ENCODE measurements at places on chromosomes 1 and 21.
A peak's percentile ranks its signal among the peaks of the same experiment; 100 is the strongest.

- DNase-seq: no peak
Measured at GRCh38 chr1:87426463-87427249, 98.0 kb downstream of the LMO4 start.

DNA sequence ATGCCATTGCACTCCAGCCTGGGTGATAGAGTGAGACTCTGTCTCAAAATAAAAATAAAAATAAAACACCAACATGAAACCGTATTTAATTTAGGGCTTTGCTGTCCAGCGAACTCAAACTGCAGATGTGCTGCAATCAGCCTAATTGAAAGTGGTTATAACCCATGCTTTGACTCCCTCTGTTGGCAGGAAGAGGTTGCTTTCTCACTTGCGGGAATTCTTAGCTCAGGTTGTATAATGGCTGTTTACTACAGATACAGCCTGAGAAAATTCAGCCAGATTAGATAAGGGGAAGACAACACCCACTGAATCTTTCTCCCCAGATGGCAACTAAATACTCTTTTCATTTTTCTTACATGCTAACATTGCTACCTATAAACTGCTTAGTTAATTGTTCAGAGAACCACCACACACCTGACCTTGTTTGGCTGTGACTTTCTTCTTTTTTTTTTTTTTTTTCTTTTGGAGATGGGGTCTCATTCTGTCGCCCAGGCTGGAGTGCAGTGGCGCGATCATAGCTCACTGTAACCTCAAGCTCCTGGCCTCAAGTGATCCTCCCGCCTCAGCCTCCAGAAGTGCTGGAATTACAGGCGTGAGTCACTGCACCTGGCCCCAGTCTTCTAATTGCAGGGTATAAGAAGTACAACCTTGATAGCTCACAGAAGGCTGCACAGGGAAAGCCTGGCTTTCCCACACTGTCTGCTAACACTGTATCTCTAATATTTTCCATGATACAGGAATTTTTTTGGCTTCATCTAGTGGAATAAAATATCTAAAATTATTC, 34.6 kb downstream of the DNTTIP2 start:
- peak; percentile 54 for DNase-seq

- DNase-seq: no peak
Measured at GRCh38 chr1:217029281-217030157, 306.3 kb upstream of the ESRRG start.

GRCh38 chr1:10671090-10671489, 125.4 kb downstream of the CASZ1 start:
- no peak for DNase-seq

DNA sequence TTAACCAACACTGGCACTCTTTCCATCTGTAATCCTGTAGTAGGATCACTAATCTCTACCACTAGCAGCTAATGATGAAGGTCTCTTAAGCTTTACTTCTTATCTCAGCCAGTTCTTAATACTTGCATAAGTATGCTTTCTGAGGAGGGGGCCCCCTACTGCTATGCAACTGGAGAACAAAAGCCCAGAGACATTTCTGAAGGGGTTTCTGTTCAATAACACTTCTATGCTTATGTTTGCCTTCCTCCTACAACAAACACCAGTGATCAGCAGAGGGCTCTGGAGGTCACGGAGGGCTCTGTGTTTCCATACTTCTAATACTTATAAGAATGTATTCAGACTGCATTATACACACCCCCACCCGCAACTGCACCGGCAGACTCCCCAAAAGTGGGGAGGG, 215.8 kb downstream of the BARHL2 start:
- no peak for DNase-seq

DNA sequence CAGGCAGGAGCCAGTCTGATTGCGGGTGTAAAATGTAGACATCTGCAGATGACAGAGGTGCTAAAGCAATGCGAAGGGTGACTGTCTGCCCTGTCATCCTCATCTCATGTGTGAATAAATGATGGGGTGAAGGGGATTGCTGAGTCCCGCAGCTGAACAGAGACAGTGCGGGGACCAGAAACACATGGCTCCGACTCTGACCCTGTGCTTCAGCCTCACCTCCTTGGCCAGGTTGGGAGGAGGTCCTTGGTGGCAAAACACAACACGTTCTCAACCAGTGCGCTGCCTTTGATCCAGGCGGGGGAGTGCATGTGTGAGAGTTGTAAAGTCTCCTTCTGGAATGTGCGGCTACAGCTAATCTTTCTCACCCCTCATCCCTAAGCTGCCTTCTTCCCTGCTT, 32.0 kb upstream of the TTC22 start:
- no peak for DNase-seq

DNA sequence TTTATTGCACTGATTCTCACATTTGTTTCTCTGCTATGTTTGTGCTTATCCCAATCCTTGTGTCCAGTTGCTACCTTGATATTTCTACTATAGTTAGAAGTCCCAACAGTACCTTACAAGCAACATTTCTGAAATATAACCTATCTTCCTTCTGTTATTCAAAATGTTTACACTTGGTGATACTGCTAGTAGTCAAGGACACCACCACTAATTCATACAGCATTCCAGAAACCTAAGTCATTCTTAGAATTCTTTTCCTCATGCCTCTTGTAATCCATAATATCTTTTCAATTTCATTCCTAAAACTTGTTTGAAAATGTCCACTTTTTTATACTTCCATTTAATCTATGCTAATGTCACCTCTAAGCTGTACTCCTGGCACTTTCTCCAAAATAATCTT, 2132.1 kb downstream of the NCAM2 start:
- DNase-seq: no peak

- no peak for DNase-seq
Measured at GRCh38 chr1:221874285-221875003, 132.6 kb upstream of the DUSP10 start.

- no peak for DNase-seq
Measured at GRCh38 chr1:193819376-193819775, 633.0 kb upstream of the B3GALT2 start.

DNA sequence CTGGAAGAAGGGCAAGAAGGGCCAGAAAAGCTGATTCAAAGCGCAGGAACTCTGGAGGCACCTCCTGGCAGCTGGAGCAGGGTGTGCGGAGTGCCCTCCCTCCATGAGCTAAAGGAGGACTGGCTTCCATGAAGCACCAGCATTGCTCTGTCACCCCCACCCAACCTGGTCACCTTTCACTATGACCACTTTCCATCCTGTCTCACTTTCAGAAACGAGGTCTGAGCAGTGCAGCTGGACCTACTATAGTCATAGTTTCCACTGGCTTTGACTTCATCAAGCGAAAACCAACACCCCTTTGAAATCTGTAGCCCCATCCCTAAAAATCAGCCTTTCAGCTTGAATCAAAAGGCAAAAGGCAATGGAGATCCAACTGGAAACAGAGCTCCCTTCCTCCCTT, 84.8 kb upstream of the CACNA1E start:
- no peak for DNase-seq

DNA sequence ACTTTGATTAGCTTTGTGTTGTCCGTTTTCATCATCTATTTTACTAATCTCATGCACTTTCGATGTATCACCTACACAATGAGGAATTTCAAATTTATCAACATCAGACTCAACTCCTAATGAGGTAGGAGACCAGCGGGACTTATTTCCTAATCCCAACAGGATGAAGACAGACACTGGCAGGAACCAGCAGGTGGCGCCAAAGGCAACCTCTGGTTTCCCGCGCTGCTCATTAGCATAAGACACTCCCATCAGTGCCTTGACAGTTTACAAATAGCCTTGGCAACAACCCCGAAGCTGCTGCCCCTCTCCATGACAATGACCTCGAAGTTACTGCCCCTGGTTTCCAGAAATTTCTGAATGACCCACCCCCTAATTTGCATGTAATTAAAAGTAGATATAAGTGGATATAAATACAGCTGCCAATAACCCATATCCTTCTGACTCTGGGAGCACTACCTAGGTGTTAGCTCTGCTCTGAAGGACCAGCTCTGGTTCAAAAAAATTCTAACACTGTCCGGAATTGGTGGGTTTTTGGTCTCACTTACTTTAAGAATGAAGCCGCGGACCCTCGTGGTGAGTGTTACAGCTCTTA, 974.8 kb downstream of the ADGRL2 start:
- no peak for DNase-seq

DNA sequence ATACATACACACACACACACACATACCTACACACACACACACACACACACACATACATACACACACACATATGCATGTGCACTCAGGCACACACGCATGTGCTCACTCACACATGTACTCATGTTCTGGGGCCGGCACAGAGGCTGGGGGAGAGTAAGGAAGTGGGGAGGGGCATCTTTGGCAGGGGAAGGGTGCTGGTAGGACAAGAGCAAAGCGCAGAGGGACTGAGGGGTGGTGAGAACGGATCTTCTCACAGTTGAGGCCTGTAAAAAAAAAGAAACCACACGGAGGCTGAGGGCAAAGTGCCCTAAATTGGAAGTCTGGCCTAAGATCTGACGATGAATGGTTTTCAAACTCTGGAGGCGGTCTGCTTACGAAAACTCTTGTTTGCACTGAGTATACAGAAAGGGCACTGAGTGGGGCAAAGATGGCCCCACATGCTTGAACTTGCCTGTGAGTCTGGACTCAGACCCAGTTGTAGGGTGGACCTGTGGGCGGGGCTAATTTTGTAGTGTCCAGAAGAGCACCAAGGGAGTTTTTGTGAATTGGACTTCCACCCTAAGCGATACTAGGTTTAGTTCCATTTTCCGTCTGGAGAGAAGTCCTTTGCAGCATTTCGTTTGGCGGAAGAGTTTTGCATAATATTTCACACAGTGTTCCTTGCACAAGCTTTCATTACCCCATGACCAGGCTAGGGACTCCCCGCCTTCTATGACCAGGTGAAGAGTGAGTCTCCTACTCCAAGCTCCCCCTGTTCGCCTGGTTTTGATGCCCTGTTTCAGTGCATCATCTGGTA, 79.3 kb upstream of the LYST start:
- no peak for DNase-seq

- no peak for DNase-seq
Measured at GRCh38 chr1:230771773-230772354, 24.7 kb downstream of the CAPN9 start.

- no peak for DNase-seq
Measured at GRCh38 chr1:5822726-5823125, 169.5 kb downstream of the NPHP4 start.

GRCh38 chr1:52127181-52128180, 14.4 kb upstream of the ZFYVE9 start:
- no peak for DNase-seq

DNA sequence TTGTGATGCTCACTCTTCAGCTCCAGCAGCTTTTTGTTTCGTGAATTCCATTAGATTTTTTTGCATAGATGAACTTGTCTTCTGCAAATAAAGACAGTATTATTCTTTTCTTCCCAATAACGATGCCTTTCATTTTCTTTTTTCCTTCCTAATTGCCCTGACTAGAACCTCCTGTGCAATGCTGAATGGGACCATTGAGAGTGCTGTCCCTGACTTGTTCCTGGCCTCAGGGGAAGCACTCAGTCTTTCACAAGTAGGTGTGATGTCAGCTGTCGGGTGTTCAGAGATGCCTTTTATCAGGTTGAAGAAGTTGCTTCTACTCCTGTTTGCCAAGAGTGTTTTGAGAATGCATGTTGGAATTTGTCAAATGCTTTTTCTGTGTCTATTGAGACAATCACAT, 64.3 kb upstream of the ADARB1 start:
- no peak for DNase-seq

GRCh38 chr1:3103967-3104677, 35.1 kb downstream of the PRDM16 start:
- DNase-seq: no peak

GRCh38 chr21:46091118-46091517, 6.8 kb upstream of the COL6A2 start:
- DNase-seq: no peak

DNA sequence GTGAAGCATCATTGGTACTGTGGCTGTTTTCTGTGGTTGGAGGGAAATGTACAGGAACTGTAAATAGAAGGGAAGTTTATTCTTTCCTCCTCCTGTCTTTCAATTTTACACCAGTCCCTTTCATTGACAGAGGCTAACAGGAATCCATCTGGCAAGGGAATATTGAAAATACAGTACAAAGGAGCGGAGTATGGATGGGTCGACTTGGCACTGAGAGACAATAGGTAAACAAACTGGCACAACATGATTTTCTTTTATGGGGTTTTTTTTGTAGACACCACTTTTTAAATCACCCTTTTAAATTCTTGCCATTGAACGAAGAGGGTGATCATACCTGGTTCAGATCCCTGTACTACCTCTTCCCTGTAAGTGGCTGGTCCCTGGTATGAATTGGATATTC, 341.3 kb downstream of the RWDD3 start:
- DNase-seq: no peak

DNA sequence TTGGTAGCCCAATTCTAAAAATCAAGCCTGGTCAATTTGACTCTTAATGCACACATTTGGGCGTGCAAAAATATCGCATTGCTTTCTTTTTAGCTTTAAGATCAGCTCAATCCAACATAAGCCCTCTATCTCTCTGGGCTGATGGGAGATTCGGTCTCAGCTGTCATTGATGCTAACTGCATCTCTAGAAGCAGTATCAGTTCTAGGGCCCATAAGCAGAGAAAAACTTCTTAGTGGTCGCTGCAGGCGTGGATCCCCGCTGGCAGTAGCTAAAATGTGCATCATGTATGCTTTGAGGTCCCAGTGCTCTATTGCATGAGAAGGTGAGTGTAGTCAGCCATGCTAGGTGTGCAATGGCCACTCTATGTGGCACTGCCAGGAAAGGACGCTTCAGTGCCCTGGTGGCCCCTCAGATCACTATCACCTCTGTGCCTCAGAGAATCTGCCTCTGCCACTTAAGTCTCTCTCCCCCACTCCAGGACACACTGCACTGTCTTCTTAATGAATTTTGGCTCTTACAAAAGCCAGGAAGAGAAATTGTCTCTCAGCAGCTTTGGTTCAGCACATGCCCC, 79.7 kb upstream of the GADD45A start:
- no peak for DNase-seq

GRCh38 chr1:51336004-51336403, 5.6 kb upstream of the TTC39A start:
- DNase-seq: no peak

- no peak for DNase-seq
Measured at GRCh38 chr1:42748021-42748420, 8.0 kb upstream of the CLDN19 start.

GRCh38 chr1:204465546-204466415, 28.8 kb downstream of the PIK3C2B start:
- DNase-seq: no peak

GRCh38 chr1:42670425-42670824, 11.8 kb upstream of the YBX1 start:
- no peak for DNase-seq
